T follicular helper cell (primary cell): ENCODE measurements at places on chromosomes 2 and 18.

GRCh38 chr18:79778291-79778791, 19.4 kb upstream of the KCNG2 start:
- DNase-seq = no peak

GRCh38 chr18:8468921-8469335, 140.3 kb upstream of the RAB12 start:
- no peak for DNase-seq

GRCh38 chr18:55732227-55733106, 144.5 kb upstream of the TCF4 start:
- DNase-seq = no peak

DNA sequence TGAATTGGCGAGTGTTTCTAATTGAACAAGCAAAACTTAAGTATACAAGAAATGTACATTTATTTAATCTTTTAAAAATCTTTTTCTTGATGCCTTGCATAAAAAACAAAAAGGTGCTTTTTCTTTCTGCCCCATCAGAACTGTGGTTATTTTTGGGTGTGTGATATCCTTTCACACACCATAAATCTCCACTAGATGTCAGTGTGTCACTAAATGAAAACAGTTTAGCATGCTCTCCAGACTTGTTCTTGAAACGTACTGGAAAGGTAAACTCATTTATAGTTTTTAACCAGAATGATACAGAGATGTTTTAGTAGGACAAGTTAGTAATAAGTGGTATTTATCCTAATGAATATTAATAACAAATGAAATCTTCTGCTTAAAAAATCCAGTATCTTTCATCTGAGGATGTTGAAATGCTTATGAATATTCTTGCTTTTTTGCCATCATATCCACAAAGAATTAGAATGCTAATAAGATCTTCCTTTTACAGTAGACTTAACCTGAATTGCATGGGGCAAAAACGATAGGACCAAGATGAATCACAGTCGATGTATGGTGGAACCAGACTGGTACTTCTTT, 96.8 kb downstream of the UBE2E3 start:
- no peak for DNase-seq

- no peak for DNase-seq
Observed at GRCh38 chr2:134320930-134321329, 67.1 kb downstream of the MGAT5 start.

GRCh38 chr18:55343396-55344073, 244.5 kb downstream of the TCF4 start:
- DNase-seq = no peak

GRCh38 chr2:38158378-38159118, 82.6 kb upstream of the CYP1B1 start:
- no peak for DNase-seq

- DNase-seq = no peak
Observed at GRCh38 chr2:111706481-111707001, 177.5 kb downstream of the ANAPC1 start.

GRCh38 chr2:213710164-213710563, 425.9 kb downstream of the SPAG16 start:
- DNase-seq = no peak

DNA sequence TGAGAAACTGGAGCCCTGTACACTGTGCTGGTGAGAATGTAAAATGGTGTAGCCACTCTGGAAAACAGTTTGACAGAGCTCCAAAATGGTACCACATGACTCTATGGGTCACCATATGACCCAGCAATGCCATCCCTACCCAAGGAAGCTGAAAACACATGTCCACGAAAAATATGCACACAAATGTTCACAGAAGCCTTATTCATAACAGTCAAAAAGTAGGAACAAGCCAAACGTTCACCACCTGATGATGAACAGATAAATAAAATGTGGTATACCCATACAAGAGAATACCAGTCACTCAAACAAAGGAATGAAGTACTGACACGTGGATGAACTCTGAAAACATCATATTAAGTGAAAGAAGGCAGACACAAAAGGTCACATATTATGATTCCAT, 4.6 kb downstream of the AFG3L2 start:
- DNase-seq = no peak

- DNase-seq = no peak
Observed at GRCh38 chr18:69916412-69916811, 31.3 kb downstream of the CD226 start.

- no peak for DNase-seq
Observed at GRCh38 chr2:113131352-113132185, 4.2 kb downstream of the IL1RN start.

DNA sequence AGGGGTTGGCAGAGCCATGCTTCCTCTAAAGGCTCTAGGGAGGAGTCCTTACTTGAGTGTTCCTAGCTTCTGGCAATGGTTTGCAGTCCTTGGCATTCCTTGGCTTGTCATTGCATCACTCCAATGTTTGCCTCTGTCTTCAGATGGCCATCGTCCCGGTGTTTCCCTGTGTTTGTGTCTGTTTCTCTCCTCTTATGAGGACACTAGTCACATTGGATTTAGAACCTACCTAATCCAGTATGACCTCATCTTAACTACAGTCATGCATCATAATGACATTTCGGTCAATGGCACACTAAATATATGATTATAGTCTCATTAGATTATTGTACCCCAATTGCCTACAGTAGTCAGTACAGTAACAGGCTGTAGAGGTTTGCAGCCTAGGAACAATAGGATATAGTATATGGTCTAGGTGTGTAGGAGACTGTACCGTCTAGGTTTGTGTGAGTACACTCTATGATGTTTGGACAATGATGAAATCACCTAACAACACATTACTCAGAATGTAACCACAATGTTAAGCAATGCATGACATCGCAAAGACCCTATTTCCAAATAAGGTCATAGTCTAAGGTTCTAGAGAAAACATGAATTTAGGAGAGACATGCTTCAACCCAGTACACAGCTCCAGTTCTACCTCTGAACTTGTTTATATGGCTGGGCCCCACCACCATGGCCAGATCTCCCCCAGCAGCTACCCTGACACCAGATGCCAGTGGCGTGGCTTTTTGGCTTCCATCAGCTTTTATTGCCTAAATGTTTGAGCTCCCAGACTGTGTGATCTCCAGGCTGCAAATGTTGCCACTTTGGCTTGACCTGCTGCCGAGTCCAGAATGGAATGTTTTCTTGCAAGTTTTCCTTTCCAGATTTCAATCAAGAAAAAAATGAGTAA, 22.1 kb downstream of the SRD5A2 start:
- DNase-seq = no peak

- no peak for DNase-seq
Observed at GRCh38 chr2:159134979-159135378, 151.5 kb downstream of the WDSUB1 start.

DNA sequence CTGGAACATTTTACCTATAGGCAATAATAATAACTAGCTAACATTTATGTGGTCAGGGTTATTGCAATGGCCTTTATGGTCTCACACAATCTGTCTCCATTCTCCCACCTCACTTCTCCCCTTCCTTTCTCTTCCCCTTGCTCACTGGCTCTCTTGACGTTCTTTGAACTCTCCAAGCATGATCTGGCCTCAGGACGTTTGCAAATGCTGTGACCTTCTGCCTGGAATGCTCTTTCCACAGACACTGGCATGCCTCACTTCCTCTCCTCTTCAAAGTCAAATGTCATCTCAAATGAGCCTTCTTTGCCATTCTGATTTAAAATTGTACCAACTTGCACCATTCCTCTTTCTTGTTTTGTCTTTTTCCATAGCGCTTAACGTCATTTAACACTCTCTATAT, 25.3 kb upstream of the GCG start:
- no peak for DNase-seq

GRCh38 chr2:43265421-43265820, 39.0 kb upstream of the ZFP36L2 start:
- DNase-seq = no peak

DNA sequence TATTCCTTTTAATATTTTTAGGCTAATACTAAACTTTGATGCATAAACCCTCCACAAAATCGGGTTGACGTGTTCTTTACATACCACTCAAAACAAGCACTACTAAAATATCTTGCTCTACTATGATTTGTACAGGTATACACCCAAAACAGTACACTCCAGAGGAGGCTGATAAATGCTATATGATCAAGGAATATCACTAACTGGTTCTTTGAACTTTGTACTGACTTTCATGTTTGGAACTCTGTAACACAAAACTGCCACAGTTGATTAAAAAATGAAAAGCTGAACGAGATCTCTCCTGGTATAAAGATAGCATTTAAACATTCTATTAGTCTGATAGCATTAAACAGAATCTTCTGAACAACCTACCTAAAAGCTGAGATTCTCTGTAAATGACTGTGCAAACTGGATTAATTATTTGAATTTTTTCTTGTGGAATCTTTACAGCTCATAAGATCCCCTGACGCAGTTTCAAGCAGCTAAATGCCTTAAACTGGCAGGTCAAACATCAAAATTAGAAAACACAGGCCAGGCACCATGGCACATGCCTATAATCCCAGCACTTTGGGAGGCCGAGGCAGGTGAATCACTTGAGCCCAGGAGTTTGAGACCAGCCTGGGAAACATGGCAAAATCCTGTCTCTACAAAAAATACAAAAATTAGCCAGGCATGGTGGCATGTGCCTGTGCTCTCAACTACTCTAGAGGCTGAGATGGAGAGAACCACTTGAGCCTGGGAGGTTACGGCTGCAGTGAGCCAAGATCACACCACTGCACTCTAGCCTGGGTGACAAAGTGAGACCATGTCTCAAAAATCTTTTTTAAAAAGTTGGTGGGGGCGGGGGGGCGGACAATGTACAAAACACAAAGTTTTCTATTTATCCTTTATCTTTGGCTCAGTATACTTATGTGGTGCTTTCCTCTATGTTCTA, 150.6 kb downstream of the EXOC6B start:
- DNase-seq = no peak

DNA sequence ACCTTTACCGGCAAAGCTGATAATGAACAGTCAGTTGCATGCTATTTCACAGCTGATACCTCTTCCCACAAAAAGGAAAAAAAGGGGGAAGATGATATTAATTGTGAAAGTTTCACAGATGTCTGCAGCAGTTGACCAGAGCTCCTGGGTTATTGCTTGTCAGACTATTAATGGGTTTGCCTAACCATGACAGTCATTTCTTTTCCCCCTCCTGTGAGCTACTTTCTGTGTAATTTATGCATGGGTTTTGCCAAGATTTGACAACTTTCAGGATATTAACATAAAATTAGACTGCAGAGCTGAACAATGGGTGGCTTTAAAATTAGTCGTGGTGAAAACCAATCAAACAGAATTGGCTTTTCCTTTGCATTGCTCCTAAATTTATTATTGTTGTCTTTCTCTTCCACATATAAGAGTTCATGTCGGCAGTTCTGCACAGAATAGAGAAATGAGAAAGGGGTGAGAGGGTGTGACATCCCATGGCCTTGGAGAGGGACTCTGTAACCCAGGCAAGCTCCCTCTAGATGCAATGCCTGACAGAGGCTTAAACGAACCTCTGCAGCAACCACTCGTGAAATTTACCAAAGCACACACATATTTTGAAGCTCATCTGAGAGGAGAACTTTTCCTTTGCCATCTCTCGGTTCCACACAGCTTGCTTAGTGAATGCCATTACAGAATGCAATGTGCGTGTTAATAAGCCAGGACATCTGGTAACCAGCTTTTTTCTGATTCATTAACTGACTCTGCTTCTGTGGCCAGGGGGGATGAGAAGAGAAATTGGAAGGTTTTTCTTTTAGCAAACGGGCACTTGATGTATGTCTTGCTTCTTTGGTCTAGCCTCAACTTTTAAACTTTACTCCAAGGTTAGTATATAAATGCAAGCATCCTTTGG, 82.2 kb upstream of the ITGA4 start:
- DNase-seq = no peak

DNA sequence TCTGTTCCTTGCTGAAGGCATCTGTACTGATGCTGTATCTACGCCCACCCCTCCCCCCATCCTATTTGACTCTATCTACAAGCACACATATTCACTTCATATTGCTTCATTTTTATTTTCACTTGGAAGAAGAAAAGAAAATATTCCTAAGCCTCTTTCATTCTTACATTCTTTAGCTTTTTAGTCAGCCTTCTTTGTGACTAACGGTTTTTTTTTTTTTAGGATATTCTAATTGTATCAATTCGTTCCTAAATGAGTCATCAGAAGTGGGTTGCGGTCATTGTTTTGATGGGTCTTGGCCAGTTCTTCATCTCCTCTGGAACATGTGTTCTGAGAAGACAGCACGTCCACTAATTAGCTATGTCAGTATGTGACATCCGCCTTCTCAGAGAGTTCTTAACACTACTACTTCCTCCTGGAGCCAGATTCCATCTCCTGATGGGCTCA, 88.7 kb downstream of the MYO1B start:
- DNase-seq = no peak

- no peak for DNase-seq
Observed at GRCh38 chr18:52437161-52437560, 97.2 kb downstream of the DCC start.

- no peak for DNase-seq
Observed at GRCh38 chr2:199186301-199186751, 271.4 kb downstream of the SATB2 start.

- no peak for DNase-seq
Observed at GRCh38 chr18:59681521-59682004, 15.7 kb downstream of the CCBE1 start.

DNA sequence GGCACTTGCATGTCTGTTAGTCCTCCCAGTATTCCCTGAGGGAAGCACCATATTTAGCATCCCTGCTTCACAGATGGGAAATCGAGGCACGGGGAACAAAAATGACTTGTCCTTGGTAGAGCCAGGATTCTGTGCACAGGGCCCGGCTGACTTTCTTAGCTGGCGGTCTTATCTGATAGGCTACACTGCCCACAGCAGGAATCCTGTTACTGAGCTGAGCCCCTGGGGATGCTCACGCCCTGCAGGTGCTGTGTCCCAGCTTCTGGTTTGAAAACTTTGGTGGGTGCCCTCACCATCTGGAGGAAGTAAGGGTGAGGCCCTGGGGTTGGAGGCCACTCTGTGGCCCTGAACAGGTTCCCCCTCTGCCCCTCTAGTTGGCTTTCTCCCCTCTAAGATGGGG, 68.4 kb upstream of the MCFD2 start:
- no peak for DNase-seq

- no peak for DNase-seq
Observed at GRCh38 chr18:21911551-21911950, 171.0 kb downstream of the MIB1 start.

DNA sequence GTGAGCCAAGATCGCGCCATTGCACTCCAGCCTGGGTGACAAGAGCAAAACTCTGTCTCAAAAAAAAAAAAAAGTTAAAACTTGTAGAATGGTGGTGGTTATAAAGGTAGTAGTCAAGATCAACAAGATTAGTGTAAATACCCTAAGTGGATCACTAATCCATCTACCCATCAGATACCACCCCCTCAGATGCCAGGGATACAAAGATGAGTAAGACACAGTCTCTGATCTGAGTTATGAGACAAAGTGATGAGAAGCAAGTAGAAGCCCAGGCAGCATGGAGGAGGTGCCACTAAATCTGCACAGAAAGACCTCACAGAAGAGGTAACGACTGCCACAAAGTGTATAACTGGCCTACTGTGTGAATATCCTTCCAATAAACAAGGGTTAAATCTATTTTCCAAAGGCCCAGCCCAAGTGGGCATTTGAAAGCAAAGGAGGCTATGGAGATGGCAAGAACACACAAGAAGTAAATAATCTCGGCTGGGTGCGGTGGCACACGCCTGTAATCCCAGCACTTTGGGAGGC, 20.2 kb downstream of the NFE2L2 start:
- no peak for DNase-seq
